ENCODE measurements at places on chromosomes 16 and 17.
A peak's percentile ranks its signal among the peaks of the same experiment; 100 is the strongest.

- no peak for DNase-seq
Measured at GRCh38 chr16:61243954-61244353, 792.3 kb downstream of the CDH8 start.

DNA sequence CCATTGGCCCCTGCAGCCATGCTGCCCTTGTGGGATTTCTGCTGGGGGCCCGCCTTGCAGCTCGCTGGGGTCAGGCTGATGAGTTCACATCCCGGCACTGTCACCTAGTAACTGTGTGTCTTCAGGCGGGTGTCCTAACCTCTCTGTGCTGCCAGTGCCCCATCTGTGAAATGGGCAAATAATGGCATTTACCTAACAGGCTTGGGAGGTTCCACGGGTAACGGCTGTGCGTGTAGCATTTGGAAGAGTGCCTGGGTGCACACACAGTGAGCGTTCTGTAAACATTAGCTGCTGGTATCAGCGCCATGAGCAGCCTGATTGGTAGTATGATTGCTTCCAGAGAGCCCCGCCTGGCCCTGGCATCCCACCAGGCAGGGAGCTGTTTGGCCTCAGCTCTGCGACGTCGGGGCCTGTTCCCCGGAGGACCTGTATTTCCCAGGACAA, 167.3 kb upstream of the GSE1 start:
- no peak for DNase-seq

DNA sequence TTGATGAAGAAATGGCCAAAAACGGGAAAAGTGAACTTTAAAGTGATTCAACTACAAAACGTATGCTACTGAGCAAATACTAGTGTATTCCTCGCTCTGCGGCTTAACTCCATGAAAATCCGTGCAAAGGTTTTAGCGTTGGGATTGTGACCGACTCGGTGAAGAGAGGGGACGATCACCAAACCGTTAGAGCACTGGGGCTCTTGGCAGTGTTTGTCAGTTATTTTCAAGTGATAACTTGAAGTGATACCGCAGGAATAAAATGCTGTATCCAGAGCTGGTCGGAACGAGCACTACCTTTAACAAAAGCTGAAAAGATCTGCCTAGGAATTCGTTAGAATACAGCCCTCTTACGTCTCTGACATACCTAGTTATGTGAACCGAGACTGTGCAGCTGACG, 773 bp upstream of the PPM1D start:
- no peak for DNase-seq

DNA sequence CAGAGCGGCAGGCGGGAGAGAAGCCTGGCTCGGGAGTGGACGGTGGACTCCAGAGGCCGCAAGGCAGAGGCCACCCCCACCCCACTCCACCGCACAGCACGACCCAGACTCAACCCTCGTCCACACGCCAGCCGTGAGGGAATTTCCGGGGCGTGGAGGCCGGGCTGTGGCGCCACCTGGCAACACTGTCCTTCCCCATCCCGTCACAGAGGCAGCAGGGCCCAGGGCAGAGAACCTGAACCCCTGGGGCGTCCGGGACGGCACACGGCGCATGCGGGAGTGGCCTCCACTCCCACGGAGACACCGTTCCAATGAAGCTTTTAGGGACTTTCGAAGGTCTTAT, 23.5 kb downstream of the GNPTG start:
- no peak for DNase-seq

- no peak for DNase-seq
Measured at GRCh38 chr17:64662774-64663367, 764 bp upstream of the SMURF2 start.

DNA sequence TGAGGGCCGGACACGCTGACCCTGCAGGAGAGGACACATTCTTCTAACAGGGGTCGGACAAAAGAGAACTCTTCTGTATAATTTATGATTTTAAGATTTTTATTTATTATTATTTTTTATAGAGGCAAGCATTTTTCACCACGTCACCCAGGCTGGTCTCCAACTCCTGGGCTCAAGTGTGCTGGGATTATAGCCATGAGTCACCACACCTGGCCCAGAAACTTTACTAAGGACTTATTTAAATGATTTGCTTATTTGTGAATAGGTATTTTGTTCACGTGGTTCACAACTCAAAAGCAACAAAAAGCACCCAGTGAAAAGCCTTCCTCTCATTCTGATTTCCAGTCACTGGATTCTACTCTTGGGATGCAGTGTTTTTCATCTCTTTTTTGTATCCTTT, 2.3 kb upstream of the SERPINF1 start:
- DNase-seq = no peak

- DNase-seq = no peak
Measured at GRCh38 chr17:27360507-27360906, 66.6 kb downstream of the WSB1 start.

GRCh38 chr16:71610936-71611871, 14.8 kb upstream of the MARVELD3 start:
- peak; percentile 91 for DNase-seq

DNA sequence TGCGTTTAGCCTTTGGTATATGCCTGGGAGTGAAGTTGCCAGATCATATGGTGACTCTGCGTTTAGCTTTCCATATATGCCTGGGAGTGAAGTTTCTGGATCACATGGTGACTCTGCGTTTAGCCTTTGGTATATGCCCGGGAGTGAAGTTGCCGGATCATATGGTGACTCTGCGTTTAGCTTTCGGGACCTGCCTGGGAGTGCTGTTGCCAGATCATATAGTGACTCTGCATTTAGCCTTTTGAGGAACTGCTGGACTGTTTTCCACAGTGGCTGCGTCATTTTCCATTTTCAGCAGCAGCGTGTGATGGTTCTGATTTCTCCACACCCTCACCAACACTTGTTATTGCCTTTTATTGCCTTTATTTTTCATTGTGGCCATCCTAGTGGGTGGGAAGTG, 73.0 kb downstream of the OR1D5 start:
- no peak for DNase-seq

DNA sequence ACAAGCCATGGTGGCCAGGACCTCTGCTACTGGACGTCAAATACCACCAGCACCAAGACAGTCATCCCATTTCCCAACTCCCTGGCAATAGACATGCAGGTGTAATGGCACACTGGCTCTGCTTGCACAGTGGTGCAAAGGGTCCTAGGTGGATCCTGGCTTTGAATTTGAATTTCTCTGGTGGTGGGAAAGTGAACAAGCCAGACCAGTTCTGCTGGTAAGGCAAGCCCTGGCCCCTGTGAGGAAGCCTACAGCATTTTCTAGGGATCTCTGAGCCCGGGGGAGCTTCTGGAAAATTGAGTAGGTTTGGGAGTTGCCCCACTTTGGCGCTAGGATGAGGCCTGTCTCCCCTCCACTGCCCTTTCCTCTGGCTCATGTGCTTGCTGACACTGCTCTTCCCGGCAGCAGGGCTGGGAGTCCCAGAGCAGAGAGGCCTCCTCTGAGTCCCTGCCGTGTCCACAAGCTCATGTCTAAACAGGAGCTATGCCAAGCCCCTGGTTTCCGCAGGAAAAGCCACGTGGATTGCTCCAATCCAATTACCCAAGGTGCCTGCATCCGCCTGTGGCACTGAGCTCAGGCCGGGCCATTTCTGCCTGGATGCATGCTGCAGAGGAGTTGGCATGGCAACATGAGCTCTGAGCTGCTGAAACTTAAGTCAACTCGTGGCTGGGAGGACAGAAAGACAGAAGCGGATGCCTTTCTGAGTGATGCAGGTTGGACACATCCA, 67.0 kb downstream of the PRMT7 start:
- no peak for DNase-seq

DNA sequence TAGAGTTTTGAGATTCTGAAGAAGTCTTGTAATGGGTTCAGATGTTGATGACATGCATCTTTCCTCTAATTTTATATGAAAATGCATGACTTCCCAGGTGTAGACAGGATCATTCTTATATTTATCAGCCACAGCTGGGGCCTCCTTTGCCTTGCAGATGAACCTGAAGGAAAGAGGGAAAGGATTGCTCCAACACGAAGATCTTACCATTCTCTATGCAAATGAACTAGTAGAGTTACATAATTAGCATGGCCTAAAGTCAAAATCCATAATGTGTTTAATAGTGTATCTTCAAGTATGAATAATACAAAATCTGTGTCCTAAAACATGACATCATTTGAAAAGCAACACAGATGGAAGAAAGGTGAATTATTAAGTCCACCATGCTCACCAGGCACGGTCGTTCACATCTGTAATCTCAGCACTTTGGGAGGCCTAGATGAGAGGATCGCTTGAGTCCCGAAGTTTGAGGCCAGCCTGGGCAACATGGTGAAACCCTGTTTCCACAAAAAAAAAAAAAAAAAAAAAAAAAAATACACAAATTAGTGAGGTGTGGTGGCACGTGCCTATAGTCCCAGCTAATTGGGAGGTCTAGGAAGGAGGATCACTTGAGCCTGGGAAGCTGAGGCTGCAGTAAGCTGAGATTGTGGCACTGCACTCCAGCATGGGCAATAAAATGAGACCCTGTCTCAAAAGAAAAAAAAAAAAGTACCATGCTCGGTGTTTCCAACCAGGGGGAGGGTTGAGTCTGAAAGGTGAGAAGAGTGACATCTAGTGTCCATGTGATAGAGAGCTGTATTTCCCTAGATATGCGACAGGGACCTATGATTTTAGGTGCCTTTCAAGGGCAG, 6.3 kb downstream of the VWA3A start:
- no peak for DNase-seq

GRCh38 chr16:89815639-89816348, 653 bp downstream of the FANCA start:
- DNase-seq = no peak

DNA sequence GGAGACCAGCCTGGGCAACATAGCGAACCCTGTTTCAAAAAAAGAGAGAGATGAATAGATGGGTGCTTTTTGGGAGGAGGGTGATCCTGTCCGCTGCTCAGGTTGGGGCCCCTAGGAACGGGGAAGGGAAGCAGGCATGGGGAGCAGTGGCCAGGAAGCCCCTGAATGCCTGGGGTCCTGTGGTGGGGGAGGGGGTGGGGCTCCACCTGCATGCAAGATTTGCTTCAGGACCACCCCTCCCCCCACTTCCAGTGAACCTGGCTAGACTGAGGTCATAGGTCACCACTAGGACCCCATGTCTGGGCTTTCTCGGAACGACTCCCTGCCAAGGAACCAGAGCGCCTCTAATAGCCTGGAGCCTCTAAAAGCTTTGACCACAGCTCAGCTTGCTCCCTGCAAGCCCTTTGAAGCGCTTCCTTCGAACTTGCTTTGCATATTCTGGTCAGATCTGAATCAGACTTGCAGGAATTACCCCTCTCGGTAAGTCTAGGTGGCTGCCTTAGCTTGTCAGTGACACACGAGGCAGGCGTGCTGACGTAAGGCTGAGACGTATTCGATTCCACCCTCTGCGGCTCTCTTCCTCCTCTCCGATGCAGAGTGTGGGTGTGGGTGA, 3.7 kb downstream of the SOCS3 start:
- DNase-seq = no peak

DNA sequence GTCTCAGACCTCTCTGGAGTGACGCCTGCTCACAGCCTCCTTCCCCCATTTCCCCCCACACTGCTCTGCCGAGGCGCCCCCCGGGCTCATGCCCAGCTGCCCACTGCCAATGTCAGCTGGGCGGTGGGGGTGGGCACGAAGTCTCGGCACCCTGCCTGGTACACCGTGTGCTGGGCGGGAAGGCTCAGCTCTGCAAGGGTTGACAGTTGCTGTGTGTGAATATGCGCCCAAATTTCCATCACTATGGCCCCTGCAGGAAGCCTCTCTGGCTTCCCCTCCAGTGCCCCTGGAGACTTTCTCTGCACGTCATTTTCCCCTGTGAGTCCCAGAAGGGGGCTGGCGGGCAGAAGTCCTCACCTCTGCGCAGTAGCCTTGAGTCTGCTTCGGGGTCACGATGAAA, 11.6 kb upstream of the CAMKK1 start:
- no peak for DNase-seq

DNA sequence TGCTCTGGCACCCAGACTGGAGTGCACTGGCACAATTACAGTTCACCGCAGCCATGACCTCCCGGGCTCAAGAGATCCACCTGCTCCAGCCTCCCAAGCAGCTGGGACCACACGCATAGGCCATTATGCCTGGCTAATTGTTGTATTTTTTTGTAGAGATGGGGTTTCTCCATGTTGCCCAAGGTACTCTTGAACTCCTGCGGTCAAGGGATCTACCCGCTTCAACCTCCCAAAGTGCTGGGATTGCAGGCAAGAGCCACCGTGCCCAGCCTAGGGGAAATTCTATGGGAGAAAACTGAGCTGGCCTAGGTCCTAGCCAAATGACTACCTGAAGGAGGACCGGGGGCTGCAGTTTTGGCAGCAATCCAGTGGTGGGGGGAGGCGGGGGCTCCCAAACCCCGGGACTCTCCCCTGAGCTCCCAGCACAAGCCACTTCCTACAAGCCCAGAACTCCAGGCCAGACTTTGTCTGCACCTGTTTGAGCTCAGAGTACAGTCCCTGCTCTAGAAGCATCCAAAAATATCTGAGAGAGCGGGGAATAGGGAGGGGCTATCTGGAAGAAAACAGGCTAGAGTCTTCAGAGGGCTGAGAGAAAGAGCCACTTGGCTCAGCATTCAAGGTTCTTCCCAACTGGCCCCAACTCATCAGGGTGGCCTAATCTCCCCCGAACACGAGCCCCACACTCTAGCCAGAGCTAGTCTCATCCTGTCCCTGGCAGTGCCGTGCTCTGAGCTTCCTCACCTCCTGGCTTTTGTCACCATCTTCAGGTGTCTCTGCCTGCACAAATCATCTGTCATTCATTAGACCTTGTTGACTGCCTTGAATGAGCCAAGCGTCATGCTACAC, 9.1 kb downstream of the SRL start:
- DNase-seq = no peak

- no peak for DNase-seq
Measured at GRCh38 chr17:2985318-2985717, 78.1 kb downstream of the OR1D5 start.

DNA sequence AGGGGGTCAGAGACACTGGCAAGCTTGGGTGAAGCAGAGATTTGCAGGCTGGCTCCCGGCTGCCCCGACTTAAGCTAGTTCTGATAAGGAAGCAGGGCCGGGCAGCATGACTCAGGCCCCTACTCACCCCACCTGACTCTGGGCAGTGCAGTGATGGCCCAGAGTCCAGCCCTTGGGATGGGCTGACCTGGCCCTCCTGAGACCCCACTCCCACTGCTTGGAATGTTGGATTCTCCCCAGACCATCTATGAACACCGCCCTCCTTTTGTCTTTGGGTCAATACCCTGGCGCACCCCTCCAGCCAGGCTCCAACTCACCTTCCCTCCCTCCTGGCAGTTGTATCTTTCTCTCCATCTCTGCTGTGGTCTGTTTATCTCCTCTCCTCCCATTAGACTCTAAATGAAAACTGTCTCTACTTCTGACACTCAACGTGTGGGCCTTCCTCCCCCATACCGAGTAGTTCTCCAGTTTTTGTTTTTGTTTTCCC, 21.0 kb downstream of the LGALS3BP start:
- DNase-seq = no peak

DNA sequence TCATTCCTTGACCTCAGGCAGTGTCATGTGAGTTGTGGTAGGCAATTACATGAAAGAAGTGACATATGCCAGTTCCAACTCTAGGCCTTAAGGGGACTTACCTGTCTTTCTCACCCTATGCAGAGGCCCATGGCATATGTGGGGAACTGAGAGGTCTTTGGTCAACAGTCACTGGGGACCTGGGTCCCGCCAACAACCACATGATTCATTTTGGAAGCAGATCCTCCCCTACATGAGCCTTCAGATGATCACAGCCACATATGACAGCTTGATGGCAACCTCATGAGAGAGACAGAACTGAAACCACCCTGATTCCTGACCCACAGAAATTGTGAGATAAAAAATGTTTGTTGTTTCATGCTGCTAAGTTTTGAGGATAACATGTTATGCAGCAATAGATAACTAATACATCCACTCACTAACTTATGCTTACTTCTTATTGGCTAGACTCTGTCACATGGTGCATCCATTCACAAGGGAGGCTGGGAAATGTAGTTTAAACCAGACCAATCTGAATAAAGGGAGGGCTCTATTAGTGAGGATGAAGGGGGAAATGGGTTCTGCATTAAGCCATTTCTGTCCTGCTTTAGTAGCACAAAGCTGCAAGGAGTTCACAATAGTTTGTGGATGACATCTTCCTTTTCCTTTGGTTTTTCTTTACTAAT, 298.2 kb downstream of the HAPSTR1 start:
- DNase-seq = no peak

Measured in neural crest cell (in vitro differentiated cells).